ENCODE measurements at places on chromosomes 2 and 18. TPM values are rescaled to one million over a fixed set of nuclear protein-coding genes. Genes with fewer than 3 reads are reported as not detected.

The RAPGEF4 gene
- 30.5 TPM for total RNA-seq

The LHCGR gene
- not detected for total RNA-seq

The DSC1 gene
- not detected for total RNA-seq

The MC5R gene
- total RNA-seq = not detected

The KATNAL2 gene
- 0.51 TPM for total RNA-seq

The MARS2 gene
- 9.4 TPM for total RNA-seq

The CNRIP1 gene
- 45.3 TPM for total RNA-seq

The UGT1A4 gene
- total RNA-seq = not detected

The SLC4A1AP gene
- total RNA-seq = 31.3 TPM

The MBP gene
- total RNA-seq = 6.3 TPM

The XRCC5 gene
- total RNA-seq = 383 TPM

The PROKR1 gene
- total RNA-seq = not detected

The SCN3A gene
- total RNA-seq = 12.0 TPM

The MEP1B gene
- total RNA-seq = not detected

The PPP3R1 gene
- 46.8 TPM for total RNA-seq

The COLEC12 gene
- total RNA-seq = 45.1 TPM

The GATA6 gene
- 0.98 TPM for total RNA-seq

The STEAP3 gene
- 3.9 TPM for total RNA-seq

The GALNT3 gene
- total RNA-seq = 0.34 TPM

The ASNSD1 gene
- 73.2 TPM for total RNA-seq

The NEU4 gene
- not detected for total RNA-seq

The BUB1 gene
- 14.5 TPM for total RNA-seq

The LGALSL gene
- total RNA-seq = 3.7 TPM

The LIMS3 gene
- total RNA-seq = 9.4 TPM

The C1QL2 gene
- total RNA-seq = not detected

The ASPRV1 gene
- total RNA-seq = 0.34 TPM

The XIRP2 gene
- not detected for total RNA-seq

The SERPINB8 gene
- total RNA-seq = 7.1 TPM

The DUSP19 gene
- total RNA-seq = 4.4 TPM

The DSC3 gene
- 0.14 TPM for total RNA-seq

The AFF3 gene
- total RNA-seq = not detected

The TIGD1 gene
- 1.5 TPM for total RNA-seq

The CABYR gene
- total RNA-seq = 3.1 TPM

The C2orf81 gene
- 0.17 TPM for total RNA-seq

The CNNM3 gene
- 24.9 TPM for total RNA-seq

The KLF7 gene
- 20.7 TPM for total RNA-seq

The CHST10 gene
- 12.6 TPM for total RNA-seq

The ALMS1 gene
- 13.7 TPM for total RNA-seq

Measured in dermis blood vessel endothelial cell (primary cell).